ENCODE measurements at places on chromosomes 16 and 17. TPM values are rescaled to one million over a fixed set of nuclear protein-coding genes. Genes with fewer than 3 reads are reported as not detected.

DNA sequence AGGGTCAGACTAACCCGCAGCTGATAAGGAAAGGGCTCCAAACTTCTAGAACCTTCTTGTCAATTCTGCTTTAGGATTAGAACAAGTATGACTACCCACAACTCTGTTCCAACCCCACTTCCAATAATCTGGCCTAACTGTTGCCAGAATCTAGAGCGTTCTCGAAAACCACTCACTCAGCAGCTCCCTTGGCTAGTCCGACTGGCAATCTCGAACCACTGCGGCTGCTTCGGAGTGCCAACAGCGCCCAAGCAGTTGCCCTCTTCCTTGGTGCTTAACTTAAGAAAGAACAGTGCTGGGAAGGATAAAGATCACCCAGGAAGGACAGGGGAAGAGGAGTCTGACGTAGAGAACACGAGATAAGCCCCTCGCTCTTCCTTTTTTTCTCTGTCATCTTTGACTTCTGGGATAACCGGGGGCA, 818 bp downstream of the DNAJC7 start:
- no peak for DNase-seq

GRCh38 chr17:57560319-57560705, 184.8 kb downstream of the CCDC182 start:
- no peak for DNase-seq

GRCh38 chr17:35801583-35802224, 6.3 kb upstream of the MMP28 start:
- DNase-seq = no peak

DNA sequence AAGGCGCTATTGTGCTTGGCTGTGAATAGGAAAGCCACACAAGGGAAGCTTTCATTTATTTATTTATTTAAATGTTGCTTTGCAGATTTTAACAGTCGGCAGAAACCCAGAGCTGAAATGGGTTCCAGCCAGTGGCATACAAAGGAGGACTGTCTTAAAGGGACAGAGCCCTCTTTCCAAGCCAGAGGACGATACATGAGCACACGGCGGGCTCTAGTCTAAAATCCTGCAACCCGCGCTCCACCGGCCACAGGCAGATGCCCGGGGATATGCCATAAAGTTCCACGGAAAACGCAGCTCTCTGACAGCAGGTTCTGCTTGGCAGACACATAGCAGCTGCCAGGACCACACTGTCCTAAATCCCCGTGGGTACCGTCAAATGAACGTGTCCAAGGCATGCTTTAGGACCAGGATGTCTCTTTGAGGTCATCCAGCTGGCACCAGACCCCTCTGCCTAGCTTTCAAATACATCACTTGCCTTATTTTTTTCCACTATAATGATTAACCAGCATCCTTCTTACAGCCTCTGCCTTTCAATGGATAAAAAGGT, 64.6 kb downstream of the CYTH1 start:
- DNase-seq = no peak

GRCh38 chr16:1877089-1877488, 5.1 kb upstream of the MEIOB start:
- no peak for DNase-seq

Gene CFAP52
- total RNA-seq = 0.53 TPM

All from chondrocyte (in vitro differentiated cells).